NCI-H1092 (cell line): ENCODE measurements at places on chromosomes 12 and 14.

GRCh38 chr12:116650585-116651087, 87.2 kb downstream of the SPRING1 start:
- DNase-seq, result no peak

GRCh38 chr12:122865268-122866231, 30.3 kb downstream of the HIP1R start:
- DNase-seq, result no peak

DNA sequence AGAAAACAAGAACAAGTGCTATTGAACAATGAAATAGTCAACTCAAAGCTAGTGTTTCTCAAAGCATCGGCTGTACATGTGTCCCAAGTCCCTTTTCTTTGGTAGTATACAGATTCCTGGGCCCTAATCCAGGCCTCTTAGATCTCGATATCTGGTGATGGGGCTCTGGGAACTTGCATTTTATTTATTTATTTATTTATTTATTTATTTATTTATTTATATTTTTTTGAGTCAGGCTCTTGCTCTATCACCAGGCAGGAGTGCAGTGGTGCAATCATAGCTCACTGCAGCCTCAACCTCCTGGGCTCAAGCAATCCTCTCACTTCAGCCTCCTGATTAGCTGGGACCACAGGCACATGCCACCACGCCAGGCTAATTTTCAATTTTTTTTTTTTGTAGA, 17.1 kb downstream of the SYNDIG1L start:
- no peak for DNase-seq

DNA sequence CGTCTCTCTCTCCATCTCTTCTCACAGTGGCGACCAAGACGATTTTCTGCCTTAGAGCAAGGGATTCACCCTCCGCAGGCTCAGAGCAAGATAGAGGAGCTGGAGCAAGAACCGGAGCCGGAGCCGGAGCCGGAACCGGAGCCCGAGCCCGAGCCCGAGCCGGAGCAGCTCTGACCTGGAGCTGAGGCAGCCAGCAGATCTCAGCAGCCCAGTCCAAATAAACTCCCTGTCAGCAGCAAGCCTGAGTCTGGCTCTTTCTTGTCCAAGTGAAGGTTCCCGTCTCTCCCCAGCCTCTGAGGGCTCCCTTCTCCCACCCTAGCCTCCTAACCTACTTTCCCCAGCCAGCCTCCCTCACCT, 5.9 kb downstream of the LAG3 start:
- no peak for DNase-seq

DNA sequence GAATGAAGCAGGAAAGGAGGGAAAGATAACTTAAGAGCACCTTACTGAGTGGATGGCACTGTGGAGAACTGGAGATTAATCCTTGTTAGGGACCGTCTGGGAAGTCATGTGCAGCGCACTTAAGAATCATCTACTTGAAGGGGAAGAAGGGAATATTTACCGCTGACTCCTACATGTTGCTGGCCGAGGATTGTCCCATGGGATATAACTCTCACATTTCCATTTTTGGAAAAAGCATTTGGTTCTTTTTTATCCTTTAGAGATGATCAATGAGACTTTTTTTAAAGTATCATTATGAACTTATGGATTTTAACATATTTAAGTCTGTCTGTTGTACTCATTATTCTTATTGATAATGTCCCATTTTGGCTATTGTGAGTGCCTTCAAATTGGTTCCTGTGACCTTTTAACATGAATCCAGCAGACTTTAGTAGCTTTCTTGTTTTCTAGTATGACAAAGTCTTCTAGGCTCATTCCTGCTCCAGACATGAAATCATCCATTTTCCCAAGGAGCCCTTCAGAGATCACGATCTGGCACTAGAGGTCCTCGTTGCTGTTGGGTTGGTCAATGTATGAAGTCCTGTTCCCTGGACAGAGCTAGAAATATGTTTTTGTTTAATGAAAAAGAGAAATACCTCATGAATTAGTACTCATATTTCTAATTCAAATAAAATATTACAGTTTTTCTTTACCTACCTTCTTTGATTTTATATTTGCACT, 20.2 kb upstream of the FAM234B start:
- DNase-seq, result no peak

- no peak for DNase-seq
Measured at GRCh38 chr12:41101806-41102205, 86.3 kb upstream of the PDZRN4 start.

- no peak for DNase-seq
Measured at GRCh38 chr14:85711620-85712019, 181.7 kb downstream of the FLRT2 start.

GRCh38 chr12:9634177-9634803, 26.6 kb upstream of the KLRB1 start:
- peak; percentile 2 for DNase-seq

DNA sequence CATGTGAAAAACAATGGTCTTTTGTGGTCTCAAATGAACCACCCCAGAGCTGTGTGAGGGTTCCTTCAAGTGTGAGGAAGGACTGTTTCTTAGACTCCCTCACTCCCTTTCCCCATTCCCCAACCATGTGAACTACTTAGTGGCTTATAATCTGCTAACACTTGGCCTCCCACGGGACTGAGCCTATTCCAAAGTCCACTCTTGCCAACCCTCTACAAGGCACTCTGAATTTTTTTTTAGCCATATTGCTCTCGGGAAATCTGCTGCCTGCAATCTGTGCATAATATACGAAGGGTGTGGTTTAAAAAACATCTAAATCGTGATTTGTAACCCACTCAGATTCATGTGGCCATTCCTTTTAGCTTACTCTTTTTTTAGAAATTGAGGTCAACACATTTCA, 2.6 kb downstream of the SVOP start:
- no peak for DNase-seq

GRCh38 chr12:27711317-27711682, 668 bp downstream of the MRPS35 start:
- DNase-seq, result no peak

DNA sequence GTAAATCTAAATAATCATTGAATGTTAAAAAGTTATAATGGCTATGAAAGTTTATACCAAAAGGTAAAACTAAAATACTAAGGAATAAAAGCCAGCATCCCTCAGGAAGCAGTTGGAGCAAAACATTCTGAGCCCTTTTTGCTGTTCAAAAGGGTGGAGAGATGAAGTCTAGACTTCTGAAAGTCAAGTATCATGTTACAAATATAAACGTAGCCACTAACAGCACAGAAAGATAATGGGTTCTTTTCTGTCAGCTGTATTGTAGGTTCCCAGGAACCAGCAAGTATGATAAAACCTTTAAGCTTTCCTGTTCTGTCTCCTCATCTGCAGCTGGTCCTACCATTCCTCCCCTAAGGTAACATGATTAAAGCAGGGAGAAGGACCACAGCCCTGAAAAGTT, 16.4 kb upstream of the PLD4 start:
- no peak for DNase-seq

DNA sequence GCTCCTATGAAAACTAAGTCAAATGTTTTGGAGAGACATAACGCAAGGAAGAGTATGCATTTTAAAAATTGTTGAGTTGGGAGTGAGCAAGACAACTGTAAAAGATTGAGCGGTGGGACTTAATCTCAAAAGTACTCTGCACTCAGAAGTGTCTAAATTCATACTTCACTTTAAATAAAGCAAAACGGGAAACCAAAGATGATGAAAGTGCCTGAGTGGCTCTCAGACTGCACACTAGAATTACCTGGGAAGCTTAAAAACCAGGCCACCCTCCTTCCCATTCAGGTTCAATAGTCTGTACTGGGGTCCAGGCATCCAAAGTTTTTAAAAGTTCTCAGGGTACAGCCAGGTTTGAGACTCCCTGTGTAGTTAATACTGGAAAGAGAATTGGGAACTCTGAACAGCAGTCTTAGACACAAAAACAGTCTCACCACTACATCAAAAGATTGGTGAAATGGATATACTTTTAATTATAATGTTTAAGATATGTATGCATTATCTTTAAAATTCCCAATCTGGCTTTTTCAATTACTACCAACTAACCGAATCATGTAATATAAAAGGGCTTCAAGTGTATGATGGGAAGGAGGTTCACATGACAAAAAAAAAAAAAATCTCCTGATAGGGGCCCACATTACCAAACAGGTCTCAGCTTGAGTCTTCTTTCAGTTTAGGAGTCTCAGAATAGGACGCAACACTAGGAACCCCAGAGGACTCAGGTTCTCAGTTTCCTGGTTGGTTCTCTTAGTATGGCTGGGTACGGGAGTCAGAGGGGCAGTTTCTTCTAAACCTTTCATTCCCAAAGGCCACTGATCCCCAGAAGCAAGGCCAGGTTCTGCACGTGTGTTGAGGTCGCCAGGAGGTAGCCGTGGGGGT, 1.0 kb downstream of the HOMEZ start:
- DNase-seq, result no peak

- no peak for DNase-seq
Measured at GRCh38 chr14:68704736-68705720, 87.8 kb downstream of the ZFP36L1 start.

DNA sequence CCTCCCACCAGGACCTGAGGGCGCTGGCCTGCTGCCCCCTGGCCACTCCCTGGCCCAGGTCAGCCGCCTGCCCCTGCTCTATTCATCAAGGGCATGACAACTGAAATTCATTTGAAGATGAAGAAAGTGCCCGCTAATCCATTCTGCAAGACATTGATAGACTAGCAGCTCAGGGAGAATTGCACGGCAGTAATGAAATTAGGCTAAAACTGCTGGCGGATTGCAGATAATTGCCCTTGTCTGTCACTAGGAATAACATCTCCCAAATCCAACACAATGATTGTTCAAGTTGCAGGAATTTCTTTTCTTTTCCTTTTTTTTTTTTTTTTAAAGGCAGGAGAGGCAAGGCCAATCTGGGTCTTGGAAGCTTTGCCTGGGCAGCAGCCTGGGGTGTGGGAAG, 44.5 kb downstream of the MVK start:
- no peak for DNase-seq

- no peak for DNase-seq
Measured at GRCh38 chr12:45338272-45338671, 122.4 kb downstream of the ANO6 start.

DNA sequence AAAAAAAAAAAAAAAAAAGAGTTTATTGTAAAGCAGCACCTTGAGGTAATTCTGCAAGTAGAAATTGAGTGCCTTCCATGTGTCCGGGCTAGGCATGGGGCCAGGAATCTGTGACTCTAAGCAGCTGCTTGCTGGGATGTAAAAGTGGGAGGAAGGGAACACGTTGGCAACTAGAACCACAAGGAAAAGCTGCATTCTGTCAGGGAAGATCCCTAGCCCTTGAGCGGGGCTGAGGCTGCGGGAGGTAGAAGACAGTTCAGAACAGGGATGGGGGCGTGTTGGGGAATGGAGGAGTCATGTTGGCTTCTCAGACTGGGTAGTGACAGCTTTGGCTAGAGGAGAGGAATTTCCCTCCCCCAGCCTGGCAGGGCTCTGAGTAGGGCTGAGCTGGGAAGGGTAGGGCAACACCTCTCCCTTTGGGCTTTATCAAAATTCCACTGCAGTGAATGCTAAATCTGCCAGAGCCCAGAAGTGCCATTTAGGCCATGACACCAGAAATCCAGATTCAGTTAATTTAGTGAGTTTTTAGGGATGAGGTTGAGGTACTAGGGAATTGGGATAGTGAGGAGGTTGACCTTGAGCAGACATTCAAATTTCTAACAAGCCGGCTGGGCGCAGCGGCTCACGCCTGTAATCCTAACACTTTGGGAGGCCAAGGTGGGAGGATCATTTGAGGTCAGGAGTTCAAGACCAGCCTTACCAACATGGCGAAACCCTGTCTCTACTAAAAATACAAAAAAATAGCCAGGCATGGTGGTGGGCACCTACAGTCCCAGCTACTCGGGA, 3.4 kb upstream of the TRAFD1 start:
- DNase-seq, result no peak

DNA sequence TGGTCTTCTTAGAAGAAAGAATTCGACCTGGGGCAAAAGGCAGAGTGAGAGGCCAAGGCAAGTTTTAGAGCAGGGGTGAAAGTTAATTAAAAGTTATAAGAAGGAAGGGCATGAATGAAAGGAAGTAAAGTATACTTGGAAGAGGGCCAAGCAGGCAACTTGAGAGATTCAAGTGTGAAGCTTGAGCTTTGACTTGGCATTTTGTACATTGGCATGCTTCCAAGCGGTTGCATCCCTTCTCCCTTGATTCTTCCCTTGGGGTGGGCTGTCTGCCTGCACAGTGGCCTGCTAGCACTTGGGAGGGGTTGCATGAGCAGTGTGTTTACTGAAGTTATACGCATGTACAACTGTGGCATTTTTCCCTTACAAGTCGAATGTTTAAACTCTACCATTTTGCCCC, 74.8 kb upstream of the MGAT4C start:
- no peak for DNase-seq

DNA sequence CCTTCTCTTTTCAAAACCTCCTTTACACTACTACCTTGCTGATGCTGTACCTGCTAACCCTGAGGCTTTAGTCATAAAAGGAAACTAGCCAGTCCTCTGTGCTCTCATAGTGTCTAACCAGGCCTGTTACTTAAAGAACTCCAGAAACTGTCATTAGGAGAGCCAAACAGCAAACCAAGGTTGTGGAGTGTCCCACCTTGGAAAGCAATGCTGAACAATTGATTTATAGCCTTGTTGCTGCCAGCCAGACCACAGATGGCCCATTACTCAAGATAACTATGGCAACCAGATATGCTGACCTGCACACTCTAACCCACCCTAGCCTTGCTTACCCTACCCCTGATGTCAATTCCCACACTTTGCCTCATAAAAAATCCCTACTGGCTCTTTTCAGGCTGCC, 26.5 kb upstream of the BCAT1 start:
- DNase-seq, result no peak

DNA sequence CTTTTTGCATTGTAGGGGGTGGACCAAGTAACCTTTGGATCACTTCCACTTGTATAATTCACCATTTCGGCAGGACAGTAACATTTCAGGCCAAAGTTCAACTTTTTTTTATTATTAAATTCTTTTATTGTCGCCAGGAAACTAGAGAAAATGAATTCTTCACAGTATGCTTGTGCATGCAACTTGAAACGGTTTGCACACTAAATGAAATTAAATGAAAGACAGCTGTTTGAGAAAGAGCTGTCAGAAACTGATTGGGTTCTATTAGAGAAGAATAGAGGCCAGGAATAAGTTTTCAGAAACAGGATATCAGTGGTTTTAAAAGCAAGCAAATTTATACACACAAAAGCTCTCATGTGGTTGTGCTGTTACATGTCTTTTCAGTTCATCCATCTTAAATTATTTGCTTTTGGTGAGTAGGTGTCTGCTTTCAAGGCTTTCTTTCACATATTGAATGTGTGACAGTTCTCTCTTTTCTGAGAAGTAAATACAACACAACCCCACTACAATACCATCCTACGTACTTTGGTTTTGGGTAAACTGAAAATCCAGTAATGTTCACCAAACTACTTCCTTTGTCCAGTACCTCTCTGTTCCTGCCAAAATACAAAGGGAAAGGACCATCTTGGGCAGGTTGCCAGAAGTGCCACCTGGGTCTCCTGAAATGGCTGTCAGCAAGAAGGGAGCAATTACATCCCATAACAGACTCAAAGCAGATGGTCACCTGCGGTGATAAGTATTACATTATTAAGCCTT, 291.7 kb downstream of the RAD51B start:
- peak; percentile 82 for DNase-seq

- no peak for DNase-seq
Measured at GRCh38 chr14:103346286-103346685, 12.2 kb downstream of the EIF5 start.

DNA sequence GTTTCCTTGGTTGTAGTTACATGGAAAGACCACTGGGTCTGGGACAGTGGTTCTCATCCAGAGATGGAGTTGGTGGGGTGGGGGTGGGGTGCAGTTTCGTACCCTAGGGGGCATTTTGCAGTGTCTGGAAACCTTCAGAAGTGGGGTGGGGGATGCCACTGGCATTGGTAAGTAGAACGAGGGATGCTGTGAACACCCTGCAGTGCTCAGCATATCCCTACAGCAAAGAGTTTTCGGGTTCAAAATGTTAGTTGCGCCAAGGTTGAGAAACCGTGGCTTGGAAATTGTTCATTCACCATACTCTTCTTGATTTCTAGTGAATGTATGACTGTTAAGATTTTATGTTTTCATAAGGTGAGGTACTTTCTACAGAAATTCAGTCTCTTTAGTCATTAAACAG, 28.7 kb downstream of the TRAF3 start:
- no peak for DNase-seq
